ENCODE measurements at places on chromosomes 5 and 9.
A peak's percentile ranks its signal among the peaks of the same experiment; 100 is the strongest.

DNA sequence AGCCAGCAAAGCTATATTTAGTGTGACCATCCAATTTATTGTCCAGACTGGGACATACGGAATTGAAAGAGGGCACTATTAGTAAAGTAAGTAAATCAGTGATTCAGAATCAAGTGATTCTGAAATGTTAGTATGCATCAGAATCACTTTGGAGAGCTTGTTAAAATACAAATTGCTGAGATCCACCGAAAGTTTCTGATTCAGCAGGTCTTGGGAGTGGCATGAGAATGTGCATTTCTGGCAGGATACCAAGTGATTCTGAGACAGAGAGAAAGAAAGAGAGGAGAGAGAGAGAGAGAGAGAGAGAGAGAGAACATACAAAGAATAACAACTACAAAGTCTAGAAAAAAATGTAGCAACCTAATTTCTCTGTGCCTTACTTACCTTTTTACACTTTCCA, 65.4 kb upstream of the ASTN2 start:
- DNase-seq = no peak

DNA sequence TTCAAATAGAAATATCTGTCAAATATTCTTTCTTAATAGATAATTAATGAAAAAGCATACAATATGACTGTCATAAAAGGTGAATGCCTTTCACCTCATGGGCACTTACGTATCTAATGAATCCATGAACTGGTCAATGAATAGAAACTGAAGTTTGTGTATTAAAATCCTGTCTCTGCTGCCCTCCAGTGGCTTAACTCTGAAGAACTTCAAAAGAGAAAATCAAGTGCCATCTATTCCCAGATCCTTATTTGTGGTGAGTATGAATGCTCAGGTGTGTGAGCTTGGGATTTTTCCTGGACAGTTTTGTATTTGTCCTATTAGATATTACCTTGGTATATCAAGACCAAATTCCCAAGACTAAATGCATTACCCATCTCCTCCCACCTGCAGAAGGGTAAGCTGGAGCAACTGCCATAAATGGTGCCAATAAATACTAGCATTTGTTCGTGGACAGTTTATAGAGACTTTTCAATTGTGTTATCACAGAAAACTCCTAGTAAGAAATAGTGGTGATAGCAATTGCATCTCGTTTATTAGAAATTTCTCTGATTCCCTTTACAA, 44.0 kb upstream of the SVEP1 start:
- peak; percentile 50 for DNase-seq

GRCh38 chr5:180783340-180784052, 19.1 kb downstream of the MGAT1 start:
- DNase-seq = no peak

- no peak for DNase-seq
Observed at GRCh38 chr5:133235696-133236426, 184.0 kb downstream of the HSPA4 start.

- no peak for DNase-seq
Observed at GRCh38 chr5:135452321-135453030, at the start of gene TIFAB. Gene TIFAB (minus strand): TSS chr5:135452351. CDS start chr5:135449939, 2,412 bp downstream.

GRCh38 chr9:79976257-79977073, 404.7 kb downstream of the TLE4 start:
- DNase-seq = peak; percentile 73

DNA sequence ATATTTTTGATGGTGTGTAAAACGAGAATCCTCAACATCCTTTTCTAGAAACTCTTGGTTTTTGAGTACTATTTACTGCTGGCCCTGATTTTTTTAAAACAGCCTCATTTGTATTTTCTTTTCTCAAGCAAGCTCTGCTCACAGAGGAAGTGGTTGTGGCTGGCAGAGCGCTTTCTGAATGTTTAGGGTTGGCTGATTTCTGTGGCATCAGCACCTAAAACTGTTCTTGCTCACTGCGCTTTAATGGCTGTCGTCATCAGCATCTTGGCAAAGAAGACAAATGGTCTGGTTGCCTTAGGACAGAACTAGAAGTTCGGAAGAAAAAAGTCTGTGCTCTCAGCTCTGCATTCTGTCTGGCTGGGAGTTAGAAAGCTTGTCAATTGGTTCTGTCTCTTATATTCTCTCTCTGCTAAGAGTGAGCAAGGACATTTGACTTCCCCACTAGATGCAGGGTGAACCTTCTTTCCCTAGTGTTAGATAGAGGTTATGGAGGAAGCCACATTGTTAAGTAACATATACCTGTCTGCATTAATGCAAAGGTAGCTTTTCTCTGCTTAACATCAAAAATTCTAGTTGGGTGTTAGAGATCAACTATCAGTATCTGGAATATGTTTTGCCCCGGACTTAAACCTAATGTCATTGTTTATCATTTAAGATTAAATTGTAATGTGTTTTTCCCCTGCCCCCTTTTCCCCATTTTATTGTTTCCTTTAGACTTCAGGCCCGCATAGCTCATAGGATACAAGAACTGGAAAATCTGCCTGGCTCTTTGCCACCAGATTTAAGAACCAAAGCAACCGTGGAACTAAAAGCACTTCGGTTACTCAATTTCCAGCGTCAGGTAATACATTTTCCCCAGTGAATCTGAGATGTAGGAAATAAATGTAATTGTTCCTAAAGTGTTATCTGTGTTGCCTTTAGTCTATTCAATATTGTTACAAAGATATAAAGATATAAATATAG, 39.0 kb downstream of the SMARCA2 start:
- no peak for DNase-seq

GRCh38 chr9:79735023-79735779, 163.4 kb downstream of the TLE4 start:
- no peak for DNase-seq

GRCh38 chr9:107637421-107638420, 148.2 kb upstream of the KLF4 start:
- DNase-seq = peak; percentile 38

DNA sequence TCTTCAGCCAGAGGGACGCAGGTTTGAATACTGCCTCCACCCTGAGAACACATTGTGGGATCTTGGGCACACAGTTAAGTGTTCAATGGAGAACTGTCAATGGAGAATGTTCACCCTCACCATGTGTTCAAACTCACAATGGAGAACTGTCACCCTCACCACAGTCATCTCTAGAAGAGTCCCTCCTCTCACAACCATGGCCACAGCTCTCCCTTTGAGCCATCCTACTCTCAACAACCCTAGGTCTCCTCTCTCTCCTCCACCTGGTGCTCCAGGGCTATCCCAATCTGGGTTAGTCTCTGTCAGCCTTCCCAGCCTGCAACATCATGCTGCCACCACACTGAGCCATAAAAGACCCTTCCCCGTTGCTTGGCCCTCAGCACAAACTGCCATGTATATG, 36.3 kb upstream of the HAND1 start:
- DNase-seq = no peak

- peak; percentile 74 for DNase-seq
Observed at GRCh38 chr5:156326718-156327259, at the start of gene SGCD. Gene SGCD (plus strand): TSS chr5:156327164.

DNA sequence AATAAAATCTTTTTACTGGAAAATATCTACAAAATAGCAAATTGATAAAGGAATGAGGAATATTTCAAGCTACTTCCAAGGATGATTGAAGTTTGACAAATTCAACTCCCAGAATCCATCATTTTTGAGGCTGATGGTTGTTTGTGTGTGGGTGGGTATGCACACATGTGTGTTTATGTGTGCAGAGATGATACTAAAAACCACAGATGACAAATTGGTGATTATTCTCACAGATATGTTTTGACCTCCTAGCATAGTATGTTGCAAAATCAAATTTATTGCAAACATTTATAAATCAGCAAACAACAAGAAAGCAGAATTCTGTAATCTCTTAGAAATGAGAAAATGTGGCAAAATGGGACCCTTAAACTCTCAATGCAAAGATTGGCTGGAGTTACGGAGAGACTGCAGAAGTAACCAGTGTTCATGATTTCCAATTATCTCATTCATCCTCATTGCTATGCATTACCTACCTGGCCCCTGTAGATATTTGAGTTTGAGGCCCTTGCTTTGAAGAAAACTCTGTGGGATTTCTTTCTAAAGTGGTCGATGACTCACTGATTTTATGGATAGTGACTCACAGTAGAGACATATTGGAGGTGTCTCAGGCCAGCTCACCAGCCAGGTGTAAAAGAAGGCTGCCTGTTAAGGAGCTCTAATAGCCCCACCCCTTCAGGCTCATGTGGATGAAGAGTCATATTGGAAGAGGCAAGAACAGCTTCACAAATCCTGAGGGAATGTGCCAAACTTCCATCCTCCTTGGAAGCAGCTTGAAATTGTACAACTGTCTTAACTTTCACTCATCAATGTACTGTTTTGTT, 44.6 kb upstream of the TMC1 start:
- DNase-seq = no peak

GRCh38 chr9:135295551-135296300, 183.9 kb upstream of the PPP1R26 start:
- no peak for DNase-seq

Measured in HAP-1 (cell line).